ENCODE measurements at places on chromosomes 6 and 20. TPM values are rescaled to one million over a fixed set of nuclear protein-coding genes. Genes with fewer than 3 reads are reported as not detected.

DNA sequence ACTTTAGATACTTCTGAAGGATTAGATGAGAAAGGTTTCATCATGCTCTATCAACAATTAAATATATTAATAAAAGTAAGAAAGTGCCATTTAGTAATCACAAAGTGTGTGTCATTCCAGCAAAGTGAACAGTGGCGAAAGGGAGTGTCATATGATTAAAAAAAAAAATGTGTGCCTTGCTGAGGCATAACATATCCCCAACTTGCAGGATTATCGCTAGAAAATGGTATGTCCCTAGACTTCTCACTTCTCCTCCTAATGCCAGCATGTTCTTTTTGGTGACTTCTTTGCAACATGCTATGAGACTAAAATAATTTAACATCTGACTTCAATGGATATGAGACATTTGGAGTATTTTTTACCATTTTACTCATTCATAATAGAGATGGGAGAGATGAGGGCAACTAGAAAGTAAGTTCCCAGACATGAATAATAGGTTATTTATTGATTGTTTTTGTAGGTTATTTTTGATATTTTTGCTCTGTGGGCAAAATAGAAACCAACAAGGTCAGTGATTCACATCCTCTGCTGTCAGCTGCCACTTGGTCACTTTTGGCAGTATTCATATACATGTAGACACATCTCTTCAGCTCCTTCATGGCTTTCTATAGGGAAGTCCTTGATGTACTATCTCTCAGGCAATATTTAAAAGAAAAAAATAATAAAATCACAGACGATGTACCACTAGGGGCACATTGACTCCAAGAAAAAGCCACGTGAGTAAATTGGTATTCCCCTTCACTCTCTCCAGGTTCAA is 370.1 kb downstream of the BMP2 start:
- DNase-seq: no peak
- H3K4me3 ChIP-seq: no peak overlapping the region
- H3K27ac ChIP-seq: no peak overlapping the region

- no peaks in the 10 kb centered on the region for H3K4me1 ChIP-seq
- no peaks in the 10 kb centered on the region for H3K27me3 ChIP-seq
- H3K4me3 ChIP-seq: no peak overlapping the region
- no peak overlapping the region for H3K27ac ChIP-seq
Measured at GRCh38 chr6:127069659-127070279, 48.7 kb upstream of the RSPO3 start.

- no peak for DNase-seq
- peaks cover 22% of the 10 kb centered on the region for H3K4me1 ChIP-seq
- no peaks in the 10 kb centered on the region for H3K36me3 ChIP-seq
- H3K4me3 ChIP-seq: peak overlapping the region; percentile 75
- H3K27me3 ChIP-seq: no peaks in the 10 kb centered on the region
Measured at GRCh38 chr6:15341311-15342001, 95.6 kb downstream of the JARID2 start.

DNA sequence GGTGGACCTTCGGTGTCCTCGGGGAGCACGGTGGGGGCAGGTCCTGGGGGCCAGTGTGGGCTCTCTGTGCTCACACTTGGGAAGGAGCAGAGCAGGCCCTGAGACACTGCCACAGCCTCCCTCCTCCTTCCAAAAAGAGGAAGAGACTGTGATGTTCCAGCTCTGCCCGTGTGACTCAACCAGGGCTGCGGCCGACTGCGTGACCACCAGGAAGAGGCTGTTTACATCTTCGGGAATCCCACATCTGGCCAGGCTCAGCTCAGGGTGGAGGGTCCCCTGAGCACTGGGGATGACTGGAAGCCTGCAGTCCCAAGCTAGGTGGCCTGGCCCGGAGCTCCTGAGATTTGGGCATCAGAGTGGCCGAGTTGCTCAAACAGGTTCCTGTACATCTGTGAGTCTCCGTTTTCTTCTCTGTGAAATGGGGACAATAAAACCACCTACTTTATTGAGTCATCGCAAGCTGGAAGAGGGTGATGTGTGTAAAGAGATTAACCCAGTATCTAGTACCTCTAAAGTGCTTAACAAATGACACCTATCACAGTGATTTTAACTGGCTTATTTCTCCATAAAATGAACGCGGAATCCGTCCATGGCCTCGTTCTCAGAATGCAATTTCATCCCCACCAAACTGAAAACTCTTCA is 242.1 kb downstream of the DLL1 start:
- no peaks in the 10 kb centered on the region for H3K4me1 ChIP-seq
- H3K27ac ChIP-seq: no peak overlapping the region
- H3K36me3 ChIP-seq: no peaks in the 10 kb centered on the region
- H3K4me3 ChIP-seq: no peak overlapping the region
- no peak for DNase-seq
- no peaks in the 10 kb centered on the region for H3K27me3 ChIP-seq

The TSPO2 gene
- total RNA-seq: not detected

The APOBEC2 gene
- total RNA-seq: not detected

The TRAPPC3L gene
- 0.37 TPM for total RNA-seq

The TASP1 gene
- total RNA-seq: 19.0 TPM

The DLK2 gene
- total RNA-seq: 0.76 TPM

The OPN5 gene
- total RNA-seq: not detected
